Urinary bladder (tissue), 4 donors: ENCODE measurements at places on chromosomes 12 and 14. TPM values are rescaled to one million over a fixed set of nuclear protein-coding genes. Genes with fewer than 3 reads are reported as not detected.

DNA sequence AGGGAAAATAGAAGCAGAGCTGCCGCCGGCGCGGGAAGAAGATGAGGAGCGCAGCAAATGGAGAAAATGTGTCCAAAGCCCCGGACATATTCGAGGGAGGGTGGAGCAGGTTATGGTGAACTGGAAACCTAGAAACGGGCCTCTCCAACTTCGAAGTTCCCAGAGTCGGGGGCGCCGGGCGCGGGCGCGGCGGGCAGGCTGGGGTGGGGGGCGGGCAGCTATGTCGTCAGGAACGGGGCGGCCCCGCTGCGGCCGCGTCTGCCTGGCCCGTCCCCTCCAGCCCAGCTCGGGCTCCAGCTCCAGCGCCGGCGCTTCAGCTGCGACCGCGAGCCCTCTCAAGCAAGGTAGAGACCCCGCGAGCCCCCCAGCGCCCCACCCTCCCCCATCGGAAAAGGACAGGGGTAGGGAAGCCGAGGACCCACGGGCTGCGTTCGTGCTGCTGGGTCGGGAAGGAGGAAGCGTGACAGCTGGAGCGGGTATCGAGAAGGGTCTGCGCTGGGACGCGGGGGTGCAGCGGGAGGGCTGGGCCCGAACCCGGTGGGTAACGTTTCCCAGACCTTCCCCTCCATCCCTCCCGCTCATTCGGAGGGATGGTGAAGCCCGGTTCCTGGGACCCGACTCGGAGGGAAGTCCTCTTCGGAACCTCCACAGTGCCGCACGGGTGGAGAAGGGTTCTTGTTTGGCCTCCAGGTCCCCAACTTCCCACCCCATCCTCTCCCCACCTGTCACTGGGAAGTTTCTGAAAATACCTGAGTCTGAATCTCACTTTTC, 1.0 kb downstream of the DGKA start:
- no peak for DNase-seq

GRCh38 chr12:53052419-53053217, 2.8 kb downstream of the TNS2 start:
- no peak for DNase-seq

DNA sequence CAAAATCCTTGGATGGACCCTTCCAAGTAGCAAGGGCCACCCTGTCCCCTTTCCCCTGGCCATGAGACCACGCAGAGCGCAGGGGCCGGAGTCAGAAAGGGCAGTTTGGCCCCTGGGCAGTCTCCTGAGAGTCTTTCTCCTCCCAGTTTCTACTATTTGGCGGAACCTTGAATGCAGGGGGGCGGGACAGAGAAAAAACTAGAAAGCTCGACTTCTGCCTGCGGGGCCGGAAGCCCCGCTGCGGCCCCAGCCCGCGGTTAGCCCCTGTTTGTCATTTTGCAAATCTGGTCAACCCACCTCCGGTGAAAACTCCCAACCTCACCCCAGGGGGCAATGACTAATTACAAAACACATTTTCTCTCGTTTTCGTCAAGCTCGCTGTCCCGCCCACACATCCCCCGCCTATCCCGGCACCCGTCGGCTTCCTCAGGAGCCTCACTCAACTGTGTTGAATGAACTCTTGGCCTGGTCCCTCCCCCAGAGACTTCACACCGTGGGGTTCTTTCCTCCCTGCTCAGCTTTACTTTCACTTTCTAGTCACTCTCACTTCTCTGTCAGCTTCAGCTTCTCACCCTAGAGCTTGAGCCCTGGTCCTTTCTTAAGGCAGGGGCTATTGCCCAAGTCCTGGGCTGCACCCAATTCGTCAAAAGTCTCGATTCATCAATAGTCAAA, 66.7 kb downstream of the IRF2BPL start:
- peak; percentile 71 for DNase-seq

ANP32D gene
- not detected for total RNA-seq

DNA sequence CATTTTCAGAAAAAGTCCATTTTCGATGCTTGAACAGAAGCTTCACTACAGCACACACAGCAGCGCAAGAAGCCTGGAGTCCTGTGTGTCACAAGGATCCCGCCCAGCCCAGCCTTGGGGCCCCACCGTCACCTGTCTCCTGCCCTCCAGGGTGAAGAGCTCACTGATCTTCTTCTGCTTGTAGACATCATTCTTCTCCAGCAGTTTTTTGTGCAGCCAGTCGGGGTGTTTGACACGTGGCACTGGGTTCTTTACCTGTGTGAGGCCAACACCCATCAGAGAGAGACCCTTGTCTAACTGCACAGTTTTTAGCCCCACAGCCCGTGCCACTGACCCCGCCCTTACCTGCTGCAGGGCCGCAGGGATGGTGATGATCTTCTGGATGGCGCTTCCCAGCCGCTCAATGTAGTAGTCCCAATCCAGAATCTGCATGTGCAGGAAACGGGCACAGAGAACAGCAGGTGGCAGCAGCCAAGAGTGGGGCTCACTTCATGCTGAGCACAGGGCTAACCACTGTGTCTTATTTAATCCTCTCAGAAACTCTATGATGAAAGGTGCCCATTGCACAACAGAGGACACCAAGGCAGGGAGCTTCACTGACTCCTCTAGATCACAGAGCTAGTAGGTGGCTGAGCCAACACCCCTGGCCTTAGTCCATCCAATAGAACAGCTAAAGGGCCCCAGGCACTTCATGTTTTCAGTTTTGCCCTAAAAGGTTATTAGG, 30.0 kb downstream of the POLE start:
- no peak for DNase-seq

GRCh38 chr12:26001530-26001929, 43.0 kb downstream of the RASSF8 start:
- DNase-seq: no peak

- DNase-seq: no peak
Observed at GRCh38 chr12:48185181-48185919, 1.9 kb downstream of the CCDC184 start.

TPH2 gene
- not detected for total RNA-seq

- DNase-seq: no peak
Observed at GRCh38 chr12:113477171-113477841, 5.6 kb upstream of the LHX5 start.

DNA sequence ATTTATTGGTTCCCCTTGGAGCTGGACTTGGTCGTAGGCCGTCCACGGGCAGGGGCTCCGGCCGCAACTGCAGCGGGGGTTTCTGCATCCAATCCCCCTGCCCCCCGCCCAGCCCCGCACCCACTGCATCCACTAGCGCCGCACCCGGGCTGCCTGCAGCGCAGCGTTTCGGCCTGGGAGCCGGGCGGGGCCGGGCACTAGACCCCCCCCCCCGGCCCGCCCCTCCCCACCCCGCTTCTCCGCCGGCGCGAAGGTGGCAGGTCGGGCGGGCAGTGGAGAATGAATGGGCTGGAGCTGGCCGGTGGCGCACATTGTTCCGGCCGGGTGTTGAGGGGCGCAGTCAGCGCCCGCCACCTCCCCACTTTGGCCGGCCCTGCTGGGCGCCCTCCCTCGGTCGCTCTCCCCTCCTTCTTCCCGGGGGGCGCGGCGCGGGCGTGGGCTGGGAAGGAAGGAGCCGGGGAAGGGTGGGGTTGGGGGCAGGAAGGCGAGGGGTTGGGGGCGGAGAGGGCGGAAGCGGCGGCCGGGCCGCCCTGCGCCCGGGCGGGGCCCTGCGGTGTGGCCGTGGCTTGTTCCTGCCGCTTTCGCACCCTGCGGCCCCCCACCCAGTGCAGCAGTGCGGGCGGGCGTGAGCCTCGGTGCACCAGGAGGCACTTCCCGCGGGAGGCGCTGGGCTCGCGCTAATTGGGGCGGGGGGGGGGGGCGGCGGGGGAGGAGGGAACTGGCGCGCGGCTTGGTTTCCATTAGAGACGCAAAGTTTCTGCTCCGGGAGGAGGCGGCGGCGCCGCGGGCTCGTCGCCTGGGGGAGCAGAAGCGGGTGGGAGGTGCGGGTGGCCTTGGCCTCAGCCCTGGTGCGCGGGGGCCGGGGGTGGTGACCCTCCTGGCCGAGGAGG, 841 bp downstream of the CALM1 start:
- no peak for DNase-seq

- no peak for DNase-seq
Observed at GRCh38 chr12:58044966-58045365, 103.6 kb downstream of the ATP23 start.

GRCh38 chr12:55664826-55665225, 28.1 kb downstream of the OR10P1 start:
- no peak for DNase-seq

DNA sequence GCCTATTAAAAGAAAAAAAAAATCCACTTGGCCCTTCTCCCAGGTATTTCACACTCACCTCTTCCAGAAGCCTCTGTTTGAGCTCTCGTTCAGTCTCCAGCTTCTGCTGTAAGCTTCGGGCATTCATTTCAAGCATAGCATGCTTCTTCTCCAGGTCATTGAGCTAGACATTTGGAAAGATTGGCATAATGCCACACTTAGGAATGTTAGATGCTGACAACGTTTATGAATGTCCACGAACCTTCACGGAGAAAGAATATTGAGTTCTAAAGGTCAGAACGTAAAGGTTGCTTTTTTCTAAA, 60.5 kb downstream of the PRKAB1 start:
- no peak for DNase-seq

- DNase-seq: no peak
Observed at GRCh38 chr14:106378191-106378590, 851.8 kb downstream of the TMEM121 start.

- DNase-seq: no peak
Observed at GRCh38 chr12:1382826-1383225, 211.6 kb downstream of the FBXL14 start.

DNA sequence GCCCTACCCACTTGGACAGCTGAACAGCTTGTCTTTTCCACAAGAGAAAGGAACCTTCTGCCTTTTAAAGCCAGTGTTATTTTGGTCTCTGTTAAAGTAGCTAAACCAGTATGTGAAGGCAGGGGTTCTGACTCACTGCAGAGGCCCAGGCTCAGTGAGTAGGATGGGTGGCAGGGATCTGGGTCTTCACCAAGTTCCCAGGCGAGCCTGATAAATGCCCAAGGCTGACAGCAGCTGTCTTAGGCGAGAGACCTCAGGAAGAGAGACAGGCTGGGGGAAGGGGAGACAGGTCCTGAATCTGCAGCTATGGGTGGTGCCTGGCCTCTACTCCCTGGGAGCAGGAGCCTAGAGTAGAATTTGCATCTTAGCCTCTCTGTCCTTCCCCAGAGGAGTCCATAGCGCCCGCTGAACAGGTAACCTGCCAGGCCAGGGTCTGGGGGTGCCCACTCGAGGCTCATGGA, 18.1 kb upstream of the KIF26A start:
- no peak for DNase-seq

- no peak for DNase-seq
Observed at GRCh38 chr12:49549735-49550692, 11.2 kb downstream of the KCNH3 start.

DNA sequence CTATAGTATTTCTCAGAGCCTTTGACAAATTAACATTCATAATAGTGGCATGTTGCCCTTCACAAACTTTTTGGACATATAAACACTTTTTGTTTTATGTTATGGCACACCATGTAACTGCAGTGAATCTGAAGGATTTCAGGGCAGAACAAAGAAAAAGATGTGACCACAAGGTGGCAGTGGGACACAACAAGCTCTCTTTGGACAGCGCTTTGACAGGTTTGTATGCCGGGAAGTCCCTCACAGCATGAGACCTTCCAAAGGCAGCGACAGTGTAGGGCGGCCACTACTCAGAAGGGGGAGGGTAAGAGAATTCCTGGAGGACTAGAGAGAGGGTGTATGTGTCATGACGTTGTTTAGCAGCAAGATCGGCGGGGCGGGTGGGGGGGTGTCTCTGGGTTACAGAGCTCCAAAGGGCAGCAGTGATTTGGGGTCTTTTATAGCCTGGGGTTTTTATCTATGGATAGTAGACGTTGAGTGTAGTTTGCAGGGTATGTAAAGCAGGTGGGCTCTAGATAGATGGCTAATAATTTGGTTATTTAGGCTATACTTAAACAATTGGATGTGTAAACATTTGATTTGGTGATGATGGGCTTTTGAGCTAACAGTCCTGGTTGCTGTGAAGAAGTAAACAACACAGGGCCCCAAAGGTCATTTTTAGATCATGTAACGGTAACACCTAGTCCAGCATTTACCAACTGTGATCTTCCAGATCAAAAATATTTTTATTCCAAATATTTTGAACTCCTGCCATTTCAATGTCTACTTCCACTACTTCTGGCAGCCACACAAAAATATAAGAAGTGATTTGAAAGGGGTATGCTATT, 22.9 kb downstream of the ETFBKMT start:
- DNase-seq: no peak

- peak; percentile 13 for DNase-seq
Observed at GRCh38 chr12:103930787-103931735, 851 bp downstream of the HSP90B1 start.

DNA sequence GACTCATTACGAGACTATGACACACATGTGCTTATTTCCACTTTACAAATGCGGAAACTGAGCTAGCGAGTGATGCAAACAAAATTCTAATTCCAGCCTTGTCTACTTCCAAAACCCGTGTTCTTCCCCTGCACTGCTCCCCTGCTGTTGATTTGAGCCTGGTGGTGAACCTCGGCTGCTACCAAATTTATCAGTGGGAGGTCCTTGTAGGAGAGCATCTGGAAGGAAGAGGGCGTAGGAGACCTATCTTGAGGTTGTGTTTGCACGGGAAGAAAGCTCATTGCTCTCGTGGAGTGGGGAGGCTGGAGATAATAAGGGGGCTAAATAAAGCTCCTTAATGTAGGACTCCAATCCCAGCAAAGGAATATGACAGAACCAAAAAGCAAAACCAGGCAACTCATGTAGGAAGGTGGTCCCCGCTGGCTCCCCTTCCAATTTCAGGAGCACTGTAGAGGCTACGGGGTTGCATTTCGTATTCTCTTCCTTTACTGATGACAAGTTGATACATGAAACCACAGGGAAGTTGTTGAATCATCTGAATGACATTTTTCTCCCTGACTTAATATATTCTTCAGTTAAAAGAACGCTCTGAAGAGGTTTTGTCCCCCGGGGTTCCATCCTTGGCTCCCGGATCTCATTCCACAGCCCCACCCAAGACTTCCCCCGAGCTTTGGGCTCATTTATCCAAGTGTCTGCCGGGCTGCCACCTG, 52.6 kb downstream of the FZD10 start:
- no peak for DNase-seq

PLEK2 gene
- total RNA-seq: 4.0 TPM

DNA sequence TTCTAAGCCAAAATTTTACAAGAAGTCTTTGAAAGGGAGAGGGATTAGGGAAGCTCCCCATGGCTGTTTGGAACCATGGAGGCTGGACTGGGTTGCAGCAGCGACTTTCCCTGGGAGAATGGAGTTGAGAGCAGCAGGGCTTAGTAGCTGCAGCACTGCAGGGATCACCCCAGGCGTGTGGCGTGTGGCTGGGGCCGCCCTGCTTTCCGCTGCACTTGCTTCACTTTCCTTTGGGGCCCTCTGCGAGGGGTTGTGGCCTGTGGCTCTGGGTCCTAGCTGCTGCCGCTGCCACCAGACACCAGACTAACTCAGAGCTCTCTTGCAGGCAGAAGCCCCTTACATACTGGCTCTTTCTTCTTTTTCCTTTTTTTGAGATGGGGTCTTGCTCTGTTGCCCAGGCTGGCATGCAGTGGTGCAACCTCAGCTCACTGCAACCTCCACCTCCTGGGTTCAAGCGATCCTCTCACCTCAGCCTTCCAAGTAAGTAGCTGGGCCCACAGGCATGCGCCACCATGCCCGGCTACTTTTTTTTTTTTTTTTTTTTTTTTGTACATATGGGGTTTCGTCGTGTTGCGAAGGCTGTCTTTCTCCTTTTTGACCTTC, 25.4 kb downstream of the CCDC62 start:
- no peak for DNase-seq
